A549 (cell line): ENCODE measurements at places on chromosomes 16 and 17.

GRCh38 chr16:23134274-23134673 lies 15.0 kb downstream of the USP31 start:
- no peak for DNase-seq

DNA sequence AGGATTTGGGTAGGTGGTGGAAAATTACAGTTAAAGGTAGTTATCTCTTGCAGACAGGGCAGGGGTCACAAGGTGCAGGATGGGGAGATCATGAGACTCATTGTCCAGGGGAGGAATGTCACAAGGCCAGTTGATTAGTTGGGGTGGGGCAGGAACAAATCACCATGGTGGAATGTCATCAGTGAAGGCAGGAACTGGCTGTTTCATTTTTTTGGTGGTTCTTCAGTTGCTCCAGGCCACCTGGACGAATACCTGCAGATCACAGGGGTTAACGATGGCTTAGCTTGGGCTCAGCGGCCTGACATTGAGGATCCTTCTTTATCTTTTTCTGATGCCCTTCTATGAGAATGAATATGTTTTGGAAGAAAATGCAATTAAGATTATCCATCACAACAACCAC lies 87.1 kb downstream of the KPNA2 start:
- no peak for DNase-seq

DNA sequence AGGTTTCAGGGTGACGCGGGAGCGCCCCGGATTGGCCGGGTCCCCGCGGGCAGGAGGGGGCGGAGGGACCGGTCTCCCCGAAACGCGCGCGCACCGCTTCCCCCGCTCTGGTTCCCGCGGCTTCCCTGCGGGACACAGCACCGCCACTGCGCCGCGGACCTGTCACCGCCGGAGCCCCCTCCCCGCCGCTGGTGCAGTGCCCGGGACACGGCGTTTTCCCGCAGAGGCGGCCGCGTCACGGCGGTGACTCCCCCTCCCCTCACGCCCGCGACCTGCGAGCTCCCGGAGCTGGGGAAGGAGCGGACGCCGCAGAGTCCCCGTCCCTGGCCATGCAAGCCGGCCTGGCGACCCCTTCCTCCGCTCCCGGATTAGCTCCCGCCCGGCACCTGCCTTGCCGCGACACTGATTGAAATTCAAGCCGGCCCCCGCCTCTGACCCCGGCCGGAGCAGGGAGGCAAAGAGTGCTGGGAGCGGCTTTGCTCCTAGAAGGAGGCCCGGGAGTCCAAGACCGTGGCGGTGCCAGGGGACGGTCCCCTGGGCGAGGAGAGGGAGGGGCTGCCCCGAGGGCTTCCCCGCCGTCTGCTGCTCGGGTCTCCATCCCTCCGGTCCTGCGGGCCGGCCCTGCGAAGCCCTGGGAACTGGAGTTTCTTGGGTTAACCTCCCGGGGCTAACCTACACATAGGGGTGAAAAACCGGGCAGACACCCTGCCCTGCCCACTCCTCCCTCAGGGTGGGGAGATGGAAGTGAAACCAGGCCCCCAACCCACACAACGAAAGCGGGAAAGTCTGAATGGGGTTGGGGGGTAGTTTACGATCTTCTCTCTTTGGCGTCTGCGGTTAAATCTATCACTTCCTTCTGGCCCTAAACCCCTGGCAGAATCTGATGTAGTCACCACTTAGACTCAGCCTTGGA lies 1.0 kb downstream of the RHBDL3 start:
- no peak for DNase-seq

DNA sequence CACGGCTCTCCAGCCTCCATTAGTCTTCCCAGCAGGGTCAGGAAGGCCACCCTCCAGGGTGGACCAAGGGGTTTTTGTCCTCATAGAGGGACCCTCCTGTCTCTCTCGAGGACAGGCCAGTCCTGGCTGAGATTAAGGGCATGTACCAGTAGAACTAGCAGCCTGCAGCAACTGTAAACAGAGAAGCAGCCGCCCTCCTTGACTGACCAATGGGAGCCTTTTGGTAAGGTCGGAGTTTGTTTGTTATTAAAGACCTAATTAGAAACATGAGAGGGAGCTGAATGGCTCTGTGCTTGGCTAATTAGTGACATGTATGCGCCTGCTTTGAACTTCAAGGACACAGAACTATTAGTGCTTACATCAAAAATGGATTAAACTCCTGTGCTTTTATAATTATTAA lies 80.0 kb downstream of the CCDC182 start:
- no peak for DNase-seq

GRCh38 chr16:719815-720446 lies 1.0 kb upstream of the ANTKMT start:
- DNase-seq: peak; percentile 74

DNA sequence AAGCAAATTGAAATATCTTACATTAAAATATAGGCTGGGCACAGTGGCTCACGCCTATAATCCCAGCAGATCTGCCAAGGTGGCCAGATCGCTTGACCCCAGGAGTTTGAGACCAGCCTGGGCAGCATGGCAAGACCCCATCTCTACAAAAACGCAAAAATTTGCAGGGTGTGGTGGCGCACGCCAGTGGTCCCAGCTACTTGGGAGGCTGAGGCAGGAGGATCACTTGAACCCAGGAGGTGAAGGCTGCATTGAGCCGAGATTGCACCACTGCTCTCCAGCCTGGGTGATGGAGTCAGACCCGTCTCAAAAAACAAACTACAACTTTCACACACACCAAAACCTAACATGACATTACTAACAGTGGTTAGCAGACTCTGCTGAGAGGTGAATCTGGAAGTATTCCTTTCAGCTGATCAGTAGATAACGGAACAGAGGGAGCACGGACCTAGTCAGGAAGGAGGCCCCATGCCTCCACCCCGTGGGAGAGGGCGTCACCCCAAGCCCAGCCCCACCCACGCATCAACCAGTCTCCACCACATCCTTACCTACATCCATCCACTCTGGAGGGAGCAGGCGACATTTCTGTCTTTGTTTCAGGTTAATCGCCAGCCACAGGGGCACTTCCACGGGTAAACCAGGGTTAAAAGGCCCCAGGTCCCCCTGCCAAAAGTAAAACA lies 1.7 kb downstream of the GINS2 start:
- no peak for DNase-seq

- DNase-seq: no peak
Measured at GRCh38 chr16:67349172-67349571, 22.6 kb downstream of the LRRC36 start.

- DNase-seq: peak; percentile 99
Measured at GRCh38 chr17:42422958-42423712, at the start of gene CAVIN1. TSS of gene CAVIN1 (minus strand) at chr17:42423256. CDS start at chr17:42423097, 159 bp downstream.

GRCh38 chr17:70116919-70117318 lies 41.9 kb downstream of the KCNJ16 start:
- no peak for DNase-seq

GRCh38 chr16:70483426-70483825 lies 29.0 kb downstream of the FCSK start:
- DNase-seq: no peak

DNA sequence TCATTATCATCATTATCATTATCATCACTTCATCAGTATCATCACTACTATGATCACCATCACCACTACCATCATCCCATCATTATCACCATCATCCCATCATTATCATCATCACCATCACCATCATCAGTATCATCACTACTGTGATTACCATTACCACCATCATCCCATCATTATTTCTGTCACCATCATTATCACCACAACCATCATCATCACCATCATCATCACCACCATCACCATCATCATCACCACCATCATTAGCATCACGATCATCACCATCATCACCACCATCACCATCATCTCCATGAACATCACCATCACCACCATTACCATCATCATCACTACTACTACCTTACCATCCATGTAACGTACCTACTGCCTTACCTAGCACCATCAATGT lies 368.8 kb downstream of the SEC14L1 start:
- no peak for DNase-seq
